ENCODE measurements at places on chromosomes 6 and 20.

GRCh38 chr6:83546636-83547035, 34.3 kb downstream of the PRSS35 start:
- DNase-seq: no peak

DNA sequence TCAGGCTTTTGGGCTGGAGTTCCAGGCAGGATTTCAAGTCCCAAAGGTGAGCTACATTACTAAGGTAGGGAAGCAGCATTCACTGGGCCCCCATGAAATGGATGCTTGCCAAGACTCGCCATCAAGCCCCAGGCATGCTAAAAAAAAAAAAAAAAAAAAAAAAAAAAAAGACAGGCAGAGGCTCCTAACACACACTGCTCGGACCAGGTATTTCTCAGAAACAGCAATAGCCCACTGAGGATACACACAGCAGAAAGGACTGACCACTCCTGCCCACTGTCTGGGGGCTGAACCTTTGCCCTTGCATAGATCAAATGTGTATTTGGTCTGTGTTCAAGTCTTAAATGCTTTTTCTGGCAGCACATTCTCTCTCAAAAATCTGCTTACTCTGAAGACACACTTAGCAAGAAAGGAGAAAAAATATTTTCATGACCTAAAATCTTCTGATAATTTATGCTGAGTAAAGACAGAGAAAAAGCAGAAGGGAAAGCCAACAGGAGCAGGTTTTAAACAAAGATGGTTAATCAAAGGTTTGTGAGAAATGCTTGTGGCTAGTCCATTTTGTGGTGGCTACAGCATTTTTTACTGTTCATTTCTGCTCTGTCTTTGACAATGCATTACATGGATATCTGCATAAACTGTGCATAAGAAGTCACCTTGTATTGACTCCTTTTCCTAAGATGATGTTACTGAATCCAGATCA, 37.9 kb upstream of the BEND6 start:
- no peak for DNase-seq

- peak; percentile 30 for DNase-seq
Observed at GRCh38 chr6:107491138-107491609, 1.3 kb downstream of the SOBP start.

- DNase-seq: no peak
Observed at GRCh38 chr6:16055852-16056251, 73.0 kb upstream of the MYLIP start.

GRCh38 chr6:157715728-157716164, 107.3 kb upstream of the SNX9 start:
- DNase-seq: no peak

DNA sequence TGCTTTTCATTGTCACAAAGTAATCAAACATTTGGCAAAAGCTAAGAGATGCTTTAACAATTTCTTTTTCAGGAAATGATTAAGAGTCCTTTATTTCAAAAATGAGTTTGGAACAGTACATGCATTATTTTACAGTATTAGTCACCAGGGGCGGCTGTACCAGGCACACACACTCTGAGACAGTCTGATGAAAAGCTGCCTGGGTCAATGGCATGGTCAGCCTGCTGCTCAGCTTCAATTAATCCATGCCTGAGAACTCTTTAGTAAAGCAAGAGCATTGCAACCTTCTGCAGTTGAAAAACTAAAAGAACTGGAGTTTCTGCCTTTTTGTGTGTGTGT, 105.5 kb downstream of the TULP4 start:
- DNase-seq: no peak

- no peak for DNase-seq
Observed at GRCh38 chr20:62605236-62605943, 36.9 kb upstream of the SLCO4A1 start.

- no peak for DNase-seq
Observed at GRCh38 chr20:57759724-57760123, 49.9 kb upstream of the PMEPA1 start.

- no peak for DNase-seq
Observed at GRCh38 chr6:81763051-81763450, 10.6 kb upstream of the TENT5A start.

GRCh38 chr6:225121-225721, 67.1 kb upstream of the DUSP22 start:
- DNase-seq: no peak

DNA sequence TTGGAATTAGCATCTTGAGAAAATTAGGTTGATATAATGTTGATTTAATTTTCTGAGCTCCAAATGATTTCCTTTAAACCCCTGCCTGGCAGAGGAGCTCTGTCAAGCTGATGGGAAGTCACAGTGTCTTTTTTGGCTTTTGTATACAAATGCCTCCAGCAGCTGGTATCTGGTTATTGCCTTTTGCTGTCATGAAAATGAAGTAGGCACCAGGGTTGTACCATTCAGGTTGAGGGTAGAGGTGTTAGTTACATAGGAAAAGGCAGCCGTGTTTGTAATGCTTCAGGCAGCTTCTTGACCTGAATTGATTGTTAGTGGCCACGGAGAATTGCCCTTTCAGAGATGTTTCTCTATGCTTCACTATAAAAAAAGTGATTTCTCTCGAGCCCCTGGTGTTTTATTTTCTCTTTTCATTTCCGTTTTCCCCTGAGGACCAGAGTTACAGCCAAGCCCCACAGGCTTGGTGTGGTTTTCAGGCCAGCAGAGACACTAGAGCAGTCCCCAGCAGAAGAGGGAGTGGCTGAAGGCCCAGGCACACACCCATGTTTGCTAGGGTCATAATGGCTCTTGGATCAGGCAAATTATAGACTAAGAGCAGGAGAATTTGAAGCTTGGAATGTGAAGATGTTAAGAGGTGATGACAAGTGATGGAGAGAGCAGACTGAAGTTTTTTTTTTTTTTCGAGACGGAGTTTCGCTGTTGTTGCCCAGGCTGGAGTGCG, 21.6 kb downstream of the CMTR1 start:
- DNase-seq: no peak

DNA sequence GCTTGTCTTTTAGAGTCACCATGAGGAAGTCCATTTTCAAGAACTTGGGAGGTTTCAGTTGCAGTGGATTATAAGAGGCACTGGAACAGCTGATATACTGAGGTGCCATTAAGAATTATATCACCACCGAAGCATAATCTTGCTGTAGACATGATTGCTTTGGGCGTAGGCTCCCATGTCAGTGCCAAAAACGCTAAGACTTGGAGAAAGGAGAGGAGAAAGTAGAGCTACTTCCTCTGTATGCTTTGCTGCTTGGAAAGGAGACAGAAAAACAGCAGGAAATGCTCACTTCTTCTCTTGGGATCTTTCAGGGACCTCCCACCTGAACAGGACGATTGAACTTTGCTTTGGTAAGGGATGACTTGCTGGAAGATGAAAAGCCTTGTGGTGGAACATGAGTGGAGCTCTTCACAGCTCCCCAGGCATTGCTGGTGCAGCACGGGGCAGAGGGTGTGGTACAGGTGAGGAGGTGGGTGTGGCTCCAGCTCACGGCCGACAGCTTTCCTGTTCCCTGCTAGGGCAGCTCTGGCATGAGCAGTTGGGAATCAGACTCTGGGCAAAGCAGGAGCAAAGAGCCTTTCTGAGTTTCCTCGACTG, 190.4 kb upstream of the JAG1 start:
- DNase-seq: no peak

DNA sequence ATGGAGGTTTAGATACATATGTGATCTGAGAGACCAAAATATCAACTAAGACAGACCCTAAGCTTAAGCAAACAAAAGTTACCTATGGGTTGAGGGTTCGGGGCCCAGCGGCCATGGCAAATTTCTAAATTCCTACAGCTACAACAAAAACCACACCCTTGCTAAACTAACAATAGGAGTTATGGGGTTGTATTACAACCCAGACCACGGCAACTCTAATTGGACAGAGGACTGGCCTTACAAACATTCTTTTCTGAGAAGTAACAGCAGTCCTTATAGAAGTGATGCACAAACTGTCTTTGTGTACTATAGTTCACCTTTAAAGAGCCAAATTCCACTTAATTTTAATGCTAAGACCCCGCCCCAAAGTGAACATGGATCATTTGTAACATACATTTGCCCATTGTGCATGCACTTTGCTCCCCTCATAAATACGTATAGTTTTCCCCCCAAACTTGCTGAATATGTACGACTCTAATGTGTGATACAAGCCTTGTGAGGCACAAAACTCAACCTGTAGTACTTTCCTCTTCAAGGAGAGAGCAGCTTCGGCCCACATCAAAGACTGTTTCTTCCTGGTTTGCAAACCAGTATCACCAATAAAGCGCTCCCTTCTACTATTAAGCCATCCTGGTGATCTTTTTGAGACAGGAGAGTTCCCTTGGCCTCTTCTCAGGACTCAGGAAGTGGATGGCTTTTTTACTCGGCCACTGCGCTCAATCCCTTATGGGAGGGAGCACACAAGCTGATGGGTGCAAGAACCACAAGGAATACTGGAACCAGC, 25.6 kb upstream of the MBOAT1 start:
- no peak for DNase-seq

DNA sequence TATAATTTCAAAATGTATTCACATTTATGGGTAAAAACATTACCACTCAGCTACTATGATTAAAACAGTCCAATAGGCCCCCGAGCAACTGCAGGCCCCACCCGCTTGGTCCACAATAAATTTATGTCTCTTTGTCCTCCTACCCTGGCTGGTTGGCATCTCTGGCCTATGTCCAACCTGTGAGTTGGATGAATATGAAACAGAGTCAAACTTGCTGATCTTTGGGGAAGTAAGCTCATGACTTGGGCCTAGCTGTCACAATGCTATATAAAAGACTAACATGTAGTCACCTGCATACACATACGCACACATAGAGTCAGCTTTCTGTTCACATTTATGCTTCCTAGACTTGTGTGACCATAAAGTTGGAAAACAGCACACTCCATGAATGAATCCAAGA, 20.5 kb downstream of the MAP7 start:
- no peak for DNase-seq

DNA sequence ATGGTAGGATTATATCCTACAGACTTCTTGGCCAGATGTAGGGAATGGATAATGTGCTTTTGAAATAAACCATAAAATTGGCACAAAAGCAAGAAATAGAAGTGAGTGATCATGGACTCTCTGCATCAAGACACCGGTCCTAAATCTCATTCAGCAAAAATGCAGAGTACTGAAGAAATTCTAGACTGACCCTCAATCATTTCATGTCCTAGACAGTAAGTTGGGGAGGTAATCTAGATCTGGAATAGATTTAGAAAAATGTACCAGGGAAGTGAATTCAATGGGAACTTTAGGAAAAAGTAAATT, 69.7 kb upstream of the ADTRP start:
- no peak for DNase-seq

DNA sequence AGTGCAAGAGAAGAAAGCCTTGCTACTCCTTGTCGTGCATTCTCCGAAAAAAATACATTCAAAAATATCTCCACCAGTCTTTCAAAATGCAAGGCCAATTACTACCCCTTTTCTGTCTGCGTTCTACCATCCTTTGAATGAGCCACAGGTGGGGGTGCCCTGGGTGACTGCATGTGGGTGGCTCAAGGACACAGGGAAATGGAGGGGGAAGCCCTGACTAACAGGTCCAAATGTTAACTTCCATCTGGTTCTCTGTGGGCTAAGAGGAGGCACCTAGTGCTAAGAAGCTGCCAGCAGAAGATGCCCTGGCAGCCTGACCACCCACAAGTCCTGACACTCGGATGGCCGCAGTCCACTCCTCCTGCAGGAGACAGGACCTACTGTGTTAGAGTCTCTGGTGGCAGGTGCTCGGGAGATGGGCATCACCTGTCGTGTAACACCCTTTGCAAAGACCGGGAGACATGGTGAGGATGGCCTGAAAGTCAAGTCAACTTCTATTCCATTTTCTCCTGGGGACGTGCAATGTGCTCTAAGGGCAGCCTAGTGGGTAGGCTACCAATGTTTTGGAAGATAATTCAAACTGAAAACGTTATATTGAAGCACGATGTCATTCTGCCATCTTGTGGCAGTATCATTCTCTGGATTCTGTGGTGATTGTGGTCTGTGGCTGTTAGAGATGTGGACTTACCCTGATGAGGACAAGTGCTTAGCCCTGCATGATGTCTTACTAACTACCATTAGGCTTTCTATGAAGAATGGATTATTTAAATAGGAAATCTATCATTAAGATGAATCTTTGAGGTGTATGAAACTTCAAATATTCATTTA, 27.4 kb upstream of the IGF2R start:
- DNase-seq: no peak

- no peak for DNase-seq
Observed at GRCh38 chr6:5838656-5839396, 167.9 kb downstream of the NRN1 start.

GRCh38 chr6:93604951-93605350, 185.6 kb upstream of the EPHA7 start:
- no peak for DNase-seq

GRCh38 chr20:34705397-34706301, 1.5 kb downstream of the TP53INP2 start:
- no peak for DNase-seq

GRCh38 chr20:50701041-50701963, 10.0 kb upstream of the RIPOR3 start:
- DNase-seq: no peak

- DNase-seq: no peak
Observed at GRCh38 chr6:138211048-138211581, 7.2 kb downstream of the PBOV1 start.

DNA sequence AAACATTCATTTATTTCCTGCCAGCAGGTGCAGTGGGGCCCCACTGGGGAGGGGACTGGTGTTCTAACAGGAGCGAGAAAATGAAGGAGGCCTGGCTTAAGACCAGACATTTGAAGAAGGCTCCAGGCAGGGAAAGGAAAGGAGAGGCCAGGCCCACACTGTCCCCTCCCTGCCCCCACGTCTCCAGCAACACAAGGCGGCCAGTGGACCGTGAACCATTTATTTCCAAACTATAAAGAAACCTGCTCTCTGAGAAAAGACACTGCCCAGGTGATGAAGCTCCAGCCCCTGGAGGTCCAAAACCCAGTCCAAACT, 41.4 kb upstream of the CDH22 start:
- no peak for DNase-seq

- DNase-seq: no peak
Observed at GRCh38 chr6:17469006-17469832, 75.8 kb downstream of the CAP2 start.

GRCh38 chr6:159134701-159135364, 34.4 kb upstream of the FNDC1 start:
- peak; percentile 26 for DNase-seq
